ENCODE measurements at places on chromosomes 4 and X. TPM values are rescaled to one million over a fixed set of nuclear protein-coding genes. Genes with fewer than 3 reads are reported as not detected.
A peak's percentile ranks its signal among the peaks of the same experiment; 100 is the strongest.

- DNase-seq: no peak
Observed at GRCh38 chr4:107801766-107802211, 22.9 kb upstream of the SGMS2 start.

GRCh38 chr4:118825799-118826198 lies 10.1 kb downstream of the SEC24D start:
- no peak for DNase-seq

GRCh38 chrX:41984628-41985027 lies 61.3 kb upstream of the CASK start:
- DNase-seq: no peak

- no peak for DNase-seq
Observed at GRCh38 chr4:125765941-125766340, 451.2 kb downstream of the FAT4 start.

DNA sequence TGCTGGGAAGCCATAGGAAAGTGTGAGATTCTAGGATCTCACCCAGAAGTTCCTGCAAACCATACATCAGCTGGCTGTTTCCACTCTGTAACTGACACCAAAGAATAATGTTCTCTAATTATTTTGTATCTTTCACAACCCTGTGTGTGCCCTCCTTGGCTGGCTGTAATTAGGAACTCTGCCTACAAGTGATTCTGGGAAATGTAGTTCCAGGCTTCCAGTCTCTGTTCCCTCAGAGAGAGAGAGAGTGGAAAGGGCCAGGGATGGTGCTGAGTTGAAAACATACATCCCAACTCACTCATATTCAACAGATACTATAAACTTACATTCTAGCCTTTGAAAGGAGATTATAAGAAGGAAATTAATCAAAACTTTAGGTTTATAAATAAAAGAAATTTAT lies 57.5 kb upstream of the C1QTNF7 start:
- no peak for DNase-seq

GRCh38 chr4:37322122-37322521 lies 77.6 kb downstream of the NWD2 start:
- DNase-seq: no peak

DNA sequence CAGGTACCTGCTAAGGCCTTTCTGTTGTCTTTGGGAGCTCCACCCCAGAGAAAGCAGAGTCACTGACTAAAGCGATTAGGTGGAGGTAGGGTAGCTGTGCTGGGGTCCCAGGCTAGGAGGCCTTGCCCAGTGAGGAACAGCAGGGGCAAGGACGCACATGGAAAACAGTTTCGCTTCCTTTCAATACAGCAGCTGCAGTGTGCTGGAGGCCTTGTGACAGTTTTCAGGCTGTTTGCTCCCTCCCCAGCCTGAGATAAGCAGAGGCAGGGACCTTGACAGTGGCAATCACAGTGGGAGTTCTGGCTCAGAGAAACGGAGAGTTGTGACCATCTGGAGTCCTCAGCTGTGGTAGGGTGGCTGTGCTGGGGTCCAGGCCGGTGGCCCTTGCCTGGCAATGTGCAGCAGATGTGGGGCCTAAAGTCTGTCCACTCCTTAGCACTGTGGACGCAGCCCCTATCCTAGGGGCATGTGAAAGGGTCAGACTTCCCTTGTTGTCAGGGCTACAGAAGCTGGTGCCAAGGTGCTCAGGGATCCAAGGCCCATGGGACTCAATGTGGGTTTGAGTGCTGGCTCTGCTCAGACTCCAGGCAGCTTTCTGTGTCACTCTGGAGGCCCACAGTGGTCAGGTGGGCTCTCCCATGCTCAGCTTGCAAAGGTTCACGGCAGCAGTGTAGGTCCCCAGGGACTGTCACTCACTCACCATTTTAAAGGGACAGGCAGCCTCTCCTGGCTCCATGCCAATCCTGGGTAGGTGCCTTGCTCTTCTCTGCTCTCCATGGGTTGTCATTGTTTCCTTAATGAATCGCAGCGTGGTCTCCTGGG lies 534.9 kb upstream of the FMR1 start:
- no peak for DNase-seq

- DNase-seq: no peak
Observed at GRCh38 chrX:30065226-30065625, 150.1 kb upstream of the MAGEB2 start.

Gene GABRG1
- total RNA-seq: not detected

DNA sequence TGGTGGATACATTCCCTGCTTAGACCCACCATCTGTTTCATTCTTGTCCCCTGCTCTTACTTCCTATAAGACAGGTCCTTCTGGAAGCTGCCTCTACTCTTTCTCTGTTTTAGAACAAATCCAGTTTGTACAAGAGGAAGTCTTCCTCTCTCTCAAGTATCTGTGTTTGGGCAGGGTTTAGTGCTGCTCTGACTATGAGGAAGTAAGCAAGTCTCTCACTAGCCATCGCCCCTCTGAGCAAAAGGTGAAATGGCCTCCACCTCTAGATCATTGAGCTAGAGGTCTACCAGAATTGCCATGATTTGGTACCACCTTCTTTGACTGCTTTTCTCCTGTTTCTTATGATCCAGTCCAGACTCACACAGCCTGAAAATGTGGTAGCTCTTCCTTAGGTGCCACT lies 8.4 kb downstream of the BTK start:
- DNase-seq: no peak

DNA sequence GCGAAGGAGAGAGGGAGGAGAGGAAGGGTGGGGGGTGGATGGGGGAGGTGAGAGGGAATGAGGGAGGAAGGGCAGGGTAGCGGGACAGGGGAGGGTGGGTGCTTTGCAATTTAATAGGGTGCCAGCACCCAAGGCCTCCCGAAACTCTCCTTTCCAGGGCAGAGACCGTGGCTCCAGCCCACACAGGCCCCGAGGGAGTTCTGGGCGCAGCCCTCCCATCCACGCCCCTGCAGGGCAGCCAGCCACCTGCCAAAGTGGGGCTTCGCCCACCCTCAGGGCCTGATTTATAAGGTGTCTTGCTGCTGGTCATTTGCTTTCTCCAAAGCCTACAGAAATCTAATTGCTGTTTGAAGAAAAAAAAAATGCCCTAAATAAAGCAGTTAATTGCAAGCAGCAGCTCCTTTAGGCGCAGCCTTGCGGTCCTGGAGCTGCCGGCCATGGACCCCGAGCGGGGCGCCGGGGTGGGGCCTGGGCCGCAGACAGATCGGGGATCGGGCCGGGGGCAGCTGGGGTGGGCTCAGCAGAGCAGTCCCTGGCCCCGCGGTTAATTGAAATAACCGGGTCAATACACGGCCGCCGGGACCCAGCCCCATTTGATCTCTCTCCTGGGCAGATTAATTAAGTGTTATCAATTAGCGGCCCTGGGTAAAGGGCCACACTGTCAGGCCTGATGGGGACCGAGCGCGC lies 106.0 kb upstream of the NKX1-1 start:
- no peak for DNase-seq

DNA sequence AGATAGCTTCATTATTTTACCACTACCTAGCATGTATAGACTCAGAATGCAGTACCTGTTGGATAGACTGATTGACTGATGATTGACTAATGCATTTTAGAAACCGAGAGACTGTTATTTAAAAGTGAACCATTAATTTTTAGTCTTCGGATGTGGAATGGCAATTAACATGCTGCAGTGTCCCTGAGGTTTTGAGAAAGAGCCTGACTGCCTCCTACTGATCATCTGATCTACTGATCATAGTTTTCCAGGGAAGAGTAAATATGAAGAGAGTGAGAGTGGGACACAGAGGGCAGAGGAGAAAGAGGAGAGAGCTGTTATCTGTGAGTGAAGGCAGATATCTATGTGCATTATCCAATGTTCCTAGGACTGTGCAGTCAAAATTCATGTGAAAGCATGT lies 764.7 kb downstream of the TRIML1 start:
- no peak for DNase-seq

DNA sequence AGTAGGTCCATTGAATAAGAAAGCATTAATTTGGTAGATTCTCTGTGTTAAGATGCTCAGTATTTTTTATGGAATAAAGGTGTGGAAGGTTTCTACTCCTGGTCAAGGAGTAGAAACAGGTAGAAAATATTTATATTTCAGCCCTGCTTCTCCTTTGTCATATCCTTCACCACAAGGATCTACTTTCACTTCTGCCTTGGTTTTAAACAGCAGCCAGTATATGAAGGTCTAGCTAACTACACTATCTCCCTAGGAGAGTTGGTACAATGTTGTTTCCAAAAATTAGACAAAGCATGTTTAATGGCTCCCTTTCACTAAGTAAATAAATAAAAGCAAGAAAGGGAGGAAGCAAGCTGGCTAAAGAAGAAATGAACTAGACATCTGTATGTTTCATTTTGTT lies 44.6 kb upstream of the GYPA start:
- no peak for DNase-seq

DNA sequence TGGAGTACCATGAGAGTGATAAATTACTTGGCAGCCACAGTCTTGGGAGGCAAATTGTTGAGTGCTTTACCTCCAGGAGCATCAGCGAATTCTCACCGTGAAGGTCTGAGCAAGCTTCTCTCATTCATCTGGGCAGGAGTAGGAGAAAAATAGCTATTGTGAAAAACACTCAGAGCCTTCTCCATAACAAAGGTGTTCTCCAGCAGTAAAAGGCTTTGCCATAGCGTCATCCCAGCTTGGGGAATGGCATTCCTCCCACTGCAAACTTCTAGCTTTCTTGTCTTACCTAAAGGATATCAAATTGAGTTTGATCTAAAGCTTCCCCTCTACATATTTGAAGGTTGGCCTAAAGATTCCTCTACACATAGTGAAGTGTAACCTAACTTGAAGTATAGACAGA lies 29.8 kb upstream of the MAGEA11 start:
- DNase-seq: no peak

DNA sequence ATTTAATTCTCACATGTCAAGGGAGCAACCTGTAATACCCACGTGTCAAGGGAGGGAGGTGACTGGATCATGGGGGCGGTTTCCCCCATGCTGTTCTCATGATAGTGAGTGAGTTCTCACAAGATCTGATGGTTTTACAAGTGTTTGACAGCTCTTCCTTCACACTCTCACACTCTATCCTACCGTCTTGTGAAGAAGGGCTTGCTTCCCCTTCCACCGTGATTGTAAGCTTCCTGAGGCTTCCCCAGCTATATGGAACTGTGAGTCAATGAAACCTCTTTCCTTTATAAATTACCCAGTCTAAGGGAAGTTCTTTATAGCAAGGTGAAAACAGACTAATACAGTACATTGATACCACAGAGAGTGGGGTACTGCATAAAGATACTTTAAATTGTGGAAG lies 17.7 kb downstream of the USP27X start:
- no peak for DNase-seq

Gene SPIN2B
- total RNA-seq: 12.1 TPM

DNA sequence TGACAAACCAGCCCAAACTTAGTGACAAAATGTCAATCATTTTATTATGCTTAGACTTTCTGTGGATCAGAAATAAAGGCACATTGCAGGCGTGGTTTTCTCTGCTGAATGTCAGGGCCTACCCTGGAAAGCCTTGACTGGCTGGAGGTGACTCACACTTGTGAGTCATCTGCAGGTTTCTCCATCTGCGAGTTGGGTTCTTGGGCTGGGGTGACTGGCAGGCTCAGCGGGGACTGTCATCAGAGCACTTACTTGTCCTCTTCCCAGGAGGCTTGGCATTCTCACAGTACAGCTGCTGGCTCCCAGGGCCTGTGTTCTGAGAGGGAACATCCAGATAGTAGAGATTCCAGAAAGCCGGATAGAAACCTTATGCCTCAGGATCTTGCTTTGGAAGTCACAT lies 153.8 kb upstream of the AGA start:
- peak; percentile 11 for DNase-seq

- DNase-seq: no peak
Observed at GRCh38 chr4:149187726-149188125, 627.9 kb downstream of the IQCM start.

Gene ABRAXAS1
- 11.3 TPM for total RNA-seq

DNA sequence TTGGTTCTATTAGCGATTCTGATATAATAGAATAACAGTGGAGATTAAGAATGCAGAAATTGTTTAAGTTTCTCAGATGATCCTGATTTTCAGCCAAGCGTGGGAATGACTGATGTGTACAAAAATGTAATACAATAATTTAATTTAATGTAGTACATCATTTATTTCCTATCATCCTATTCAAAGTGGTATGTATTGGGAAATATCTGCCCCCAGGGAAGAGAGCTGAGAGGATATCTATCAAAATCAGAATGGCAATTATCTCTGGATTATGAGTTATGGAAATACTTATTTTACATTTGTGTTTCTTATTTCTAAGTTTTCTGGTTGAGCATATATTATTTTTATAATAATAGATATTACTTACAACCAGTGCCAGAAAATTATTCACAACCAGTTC lies 3.9 kb downstream of the FABP2 start:
- no peak for DNase-seq

Gene GC
- not detected for total RNA-seq

Gene PAGE5
- total RNA-seq: not detected

- DNase-seq: no peak
Observed at GRCh38 chrX:11439846-11440245, 146.6 kb downstream of the AMELX start.

DNA sequence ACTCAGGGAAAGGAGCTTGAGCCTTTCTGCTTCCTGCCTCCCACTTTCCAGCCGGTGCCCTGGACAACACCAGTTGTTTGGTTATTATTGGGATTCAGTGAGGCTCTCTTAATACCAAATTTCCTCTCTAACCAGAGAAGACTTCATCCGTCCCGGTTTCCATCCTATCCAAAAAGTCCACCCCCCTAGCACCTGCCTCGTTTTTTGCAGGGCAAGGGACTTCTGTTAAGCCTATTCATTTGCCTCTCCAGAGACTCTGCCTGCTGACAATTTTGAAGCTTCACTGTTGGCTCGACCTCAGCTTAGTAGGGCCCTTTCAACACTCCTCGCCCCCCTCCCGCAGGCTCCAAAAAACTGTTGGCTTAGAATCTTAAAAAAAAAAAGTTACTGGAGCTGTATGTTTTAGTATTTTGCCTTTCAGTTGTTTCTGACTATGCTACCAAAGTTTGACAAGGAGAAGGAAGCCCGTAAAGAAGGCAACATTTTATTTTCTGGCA lies 779 bp upstream of the PRSS12 start:
- DNase-seq: no peak

Gene MBNL3
- 8.9 TPM for total RNA-seq

DNA sequence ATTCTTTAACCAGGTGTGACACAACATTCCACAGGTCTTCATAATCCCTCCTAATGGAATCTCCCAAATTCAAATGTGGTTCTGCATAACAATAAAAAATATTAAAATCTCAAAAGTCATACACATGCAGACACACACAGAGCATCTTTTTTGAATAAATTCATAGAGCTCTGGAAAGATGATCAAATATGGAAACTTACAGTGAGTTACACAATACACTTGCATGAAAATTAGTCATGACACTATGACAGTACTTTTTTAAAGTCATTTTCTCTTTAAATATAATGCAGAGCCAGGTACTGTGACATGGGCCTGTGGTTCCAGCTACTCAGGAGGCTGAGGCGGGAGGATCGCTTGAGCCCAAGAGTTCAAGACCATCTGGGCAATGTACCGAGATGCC lies 38.9 kb downstream of the DDX60L start:
- no peak for DNase-seq

GRCh38 chr4:185945252-185945651 lies 123.7 kb upstream of the TLR3 start:
- no peak for DNase-seq

DNA sequence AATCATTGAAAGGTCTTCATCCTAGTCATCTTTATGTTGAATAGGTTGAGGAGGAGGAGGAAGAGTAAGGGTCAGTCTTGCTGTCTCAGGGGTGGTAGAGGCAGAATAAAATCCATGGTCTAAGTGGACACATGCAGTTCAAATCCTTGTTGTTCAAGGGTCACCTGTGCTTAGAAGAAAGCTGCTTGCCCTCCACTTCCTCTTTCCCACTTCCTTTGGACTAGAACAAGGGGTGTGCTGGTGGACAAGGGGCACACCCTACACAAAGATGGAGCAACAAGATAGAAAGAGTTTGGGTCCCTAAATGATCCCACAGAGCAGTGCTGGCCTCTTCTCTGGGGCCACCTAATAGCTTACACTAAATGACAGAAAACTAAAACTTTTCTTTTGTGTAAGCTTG lies 47.9 kb downstream of the HSD17B13 start:
- no peak for DNase-seq
